Immature natural killer cell (primary cell): ENCODE measurements at places on chromosomes 12 and 14. TPM values are rescaled to one million over a fixed set of nuclear protein-coding genes. Genes with fewer than 3 reads are reported as not detected.

OLR1 gene
- polyA plus RNA-seq, result not detected

GOLGA5 gene
- 6.8 TPM for polyA plus RNA-seq

CCDC88C gene
- polyA plus RNA-seq, result 21.2 TPM

CMA1 gene
- polyA plus RNA-seq, result not detected

SERPINA1 gene
- polyA plus RNA-seq, result 3.0 TPM

EGLN3 gene
- polyA plus RNA-seq, result 1.6 TPM

HCFC2 gene
- 4.4 TPM for polyA plus RNA-seq

NELL2 gene
- 9.3 TPM for polyA plus RNA-seq

OR4K13 gene
- polyA plus RNA-seq, result not detected

KRT79 gene
- not detected for polyA plus RNA-seq

RD3L gene
- not detected for polyA plus RNA-seq

TMEM132D gene
- not detected for polyA plus RNA-seq

KRT77 gene
- polyA plus RNA-seq, result not detected

OVCH1 gene
- not detected for polyA plus RNA-seq

MAGOHB gene
- 54.7 TPM for polyA plus RNA-seq

RERG gene
- not detected for polyA plus RNA-seq

ITGB7 gene
- 389 TPM for polyA plus RNA-seq

EIF2B2 gene
- 57.4 TPM for polyA plus RNA-seq

WNT5B gene
- not detected for polyA plus RNA-seq

EEF1AKMT3 gene
- 3.4 TPM for polyA plus RNA-seq

SERPINA4 gene
- not detected for polyA plus RNA-seq

ZNF10 gene
- 10.4 TPM for polyA plus RNA-seq

SERPINA9 gene
- polyA plus RNA-seq, result not detected

PLEKHG7 gene
- polyA plus RNA-seq, result not detected

NKX2-1 gene
- polyA plus RNA-seq, result not detected

SELPLG gene
- polyA plus RNA-seq, result 429 TPM

PMEL gene
- polyA plus RNA-seq, result not detected

WDHD1 gene
- 7.2 TPM for polyA plus RNA-seq

ALX1 gene
- not detected for polyA plus RNA-seq

ACOT6 gene
- not detected for polyA plus RNA-seq

CHFR gene
- polyA plus RNA-seq, result 66.5 TPM

CLEC2D gene
- polyA plus RNA-seq, result 37.7 TPM

KRT85 gene
- polyA plus RNA-seq, result not detected

KRT2 gene
- 0.61 TPM for polyA plus RNA-seq

C1R gene
- 0.98 TPM for polyA plus RNA-seq

HNF1A gene
- not detected for polyA plus RNA-seq

CEBPE gene
- polyA plus RNA-seq, result not detected
